ENCODE measurements at places on chromosomes 11 and 22.

DNA sequence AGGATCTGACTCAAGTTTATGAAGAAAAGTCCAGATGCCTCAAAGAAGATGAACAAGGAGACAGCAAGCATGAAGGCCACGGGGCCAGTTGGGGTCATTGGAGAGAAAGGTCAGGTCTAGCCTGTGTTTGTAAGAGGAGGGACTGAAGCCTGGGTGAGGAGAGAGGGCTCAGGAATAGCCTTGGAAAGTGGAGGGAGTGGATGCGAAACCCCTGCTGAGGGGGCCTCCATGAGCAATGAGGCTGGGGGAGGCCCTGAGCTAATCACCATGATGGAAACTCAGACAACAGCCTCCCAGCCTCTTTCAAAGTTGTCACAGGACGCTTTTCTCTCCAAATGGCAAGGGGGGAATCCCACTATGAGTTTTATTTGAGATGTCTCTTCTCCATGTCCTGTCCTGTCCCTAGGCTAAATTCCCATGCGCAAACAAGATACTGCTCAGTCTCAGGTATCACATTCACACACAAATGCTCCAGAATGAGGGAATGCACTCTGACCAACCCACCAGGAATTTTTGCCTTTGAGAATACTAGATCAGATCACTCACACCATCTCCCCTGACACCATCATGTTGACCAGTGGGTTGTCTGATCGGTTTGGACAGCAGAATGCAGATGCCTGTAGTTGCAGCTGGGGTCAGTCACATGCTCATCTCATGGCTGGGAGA lies 51.3 kb upstream of the TOP3B start:
- DNase-seq: no peak

DNA sequence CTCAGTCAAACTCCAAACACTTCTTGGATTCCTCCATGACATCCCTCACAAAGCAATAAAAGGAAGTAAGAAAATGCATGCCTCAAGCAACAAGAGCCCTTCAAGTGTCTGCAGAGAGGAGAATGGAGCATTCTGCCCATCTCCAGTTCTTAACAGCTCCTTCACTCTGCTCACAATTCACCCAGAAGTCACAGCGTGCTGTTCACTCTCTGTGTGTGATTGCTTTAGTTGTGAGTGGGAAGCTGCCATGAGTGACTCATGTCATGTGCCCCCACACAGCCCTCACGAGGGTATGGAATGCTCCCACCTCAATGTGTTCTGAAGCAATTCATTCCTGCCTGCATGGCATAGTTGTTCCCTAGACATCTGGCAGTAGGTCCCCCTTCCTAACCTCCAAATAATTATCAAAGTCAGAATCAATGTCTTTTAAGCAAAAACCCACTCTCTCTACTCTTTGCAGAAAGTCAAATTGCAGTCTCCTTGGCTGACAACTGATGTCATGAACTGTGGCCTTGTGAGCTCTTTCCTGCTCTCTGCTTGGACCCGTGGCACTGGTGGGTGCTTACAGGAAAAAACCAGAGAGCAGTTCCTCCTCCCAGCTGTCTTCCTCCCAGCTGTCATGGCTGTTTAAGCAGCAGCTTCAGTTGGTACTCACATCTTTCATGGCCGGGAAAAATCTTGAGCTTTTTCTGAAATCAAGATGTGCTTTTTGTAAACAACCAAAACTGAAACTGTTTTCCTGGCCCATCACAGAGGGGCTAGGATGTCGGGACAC lies 112.1 kb upstream of the SPON1 start:
- no peak for DNase-seq

DNA sequence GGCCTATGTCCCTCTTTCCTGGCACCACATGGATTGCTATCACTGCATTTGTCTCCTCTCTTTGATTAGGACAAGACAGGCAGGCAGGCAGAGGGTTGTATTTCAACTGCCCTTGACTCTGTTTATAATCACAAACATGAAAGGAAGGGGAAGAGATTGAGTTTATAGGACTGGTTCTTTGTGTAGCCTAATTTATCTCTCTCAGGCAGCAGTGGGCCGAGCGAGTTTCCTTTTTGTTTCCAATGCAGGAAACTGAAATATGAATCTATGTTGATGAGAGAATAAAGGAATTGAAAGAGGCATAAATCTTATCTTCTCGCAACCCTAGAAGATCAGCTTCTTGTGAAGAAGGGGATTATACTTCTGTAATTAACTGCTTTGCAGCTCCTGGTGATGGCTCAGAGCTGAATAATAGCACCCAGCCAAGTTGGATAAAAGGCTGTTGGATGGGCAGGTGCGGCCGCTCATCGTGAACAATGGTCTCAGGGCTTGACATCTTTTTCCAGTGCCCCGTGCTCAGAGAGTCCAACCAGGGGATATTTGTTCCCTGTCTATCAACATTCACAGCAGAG lies 80.6 kb upstream of the SYT13 start:
- no peak for DNase-seq

GRCh38 chr22:35910003-35910769 lies 118.4 kb downstream of the RBFOX2 start:
- DNase-seq: no peak

DNA sequence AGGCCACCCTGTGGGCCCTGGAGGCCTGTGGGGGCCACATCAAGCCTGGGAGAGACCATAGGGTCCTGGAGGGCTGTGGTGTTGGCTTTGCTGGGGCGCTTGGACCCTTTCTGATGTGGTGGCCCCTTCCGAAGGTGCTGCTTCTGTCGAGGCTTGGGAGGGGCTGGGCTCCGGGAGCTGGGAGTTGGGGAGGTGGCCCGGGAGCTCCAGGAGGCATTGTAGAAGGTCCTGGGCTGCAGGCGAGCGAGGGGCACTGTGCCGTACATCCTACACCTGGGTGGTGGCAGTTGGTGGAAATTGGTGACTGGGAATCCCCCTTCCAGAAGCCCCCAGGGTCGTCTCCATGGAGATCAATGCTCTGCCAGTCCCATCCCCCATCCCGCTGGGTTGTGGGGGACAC lies 2.6 kb downstream of the PLA2G3 start:
- no peak for DNase-seq

DNA sequence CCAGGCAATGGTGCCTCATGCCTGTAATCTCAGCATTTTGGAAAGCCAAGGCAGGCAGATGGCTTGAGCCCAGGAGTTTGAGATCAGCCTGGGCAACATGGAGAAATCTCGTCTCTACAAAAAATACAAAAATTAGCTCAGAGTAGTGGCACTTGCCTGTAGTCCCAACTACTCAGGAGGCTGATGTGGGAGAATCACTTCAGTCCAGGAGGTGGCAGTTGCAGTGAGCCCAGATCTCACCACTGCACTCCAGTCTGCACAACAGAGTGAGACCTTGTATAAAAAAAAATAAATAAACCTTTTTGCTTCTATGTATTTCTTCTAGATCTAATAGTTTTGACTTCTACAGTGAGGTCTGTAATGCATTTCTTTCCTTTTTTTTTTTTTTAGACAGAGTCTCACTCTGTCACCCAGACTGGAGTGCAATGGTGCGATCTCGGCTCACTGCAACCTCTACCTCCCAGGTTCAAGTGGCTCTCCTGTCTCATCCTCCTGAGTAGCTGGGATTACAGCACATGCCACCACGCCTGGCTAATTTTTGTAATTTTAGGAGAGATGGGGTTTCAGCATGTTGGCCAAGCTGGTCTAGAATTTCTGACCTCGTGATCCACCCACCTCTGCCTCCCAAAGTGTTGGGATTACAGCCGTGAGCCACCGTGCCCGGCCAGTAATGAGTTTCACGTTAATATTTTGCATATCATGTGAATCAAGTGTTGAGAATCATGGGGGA lies 18.1 kb upstream of the RDX start:
- no peak for DNase-seq

DNA sequence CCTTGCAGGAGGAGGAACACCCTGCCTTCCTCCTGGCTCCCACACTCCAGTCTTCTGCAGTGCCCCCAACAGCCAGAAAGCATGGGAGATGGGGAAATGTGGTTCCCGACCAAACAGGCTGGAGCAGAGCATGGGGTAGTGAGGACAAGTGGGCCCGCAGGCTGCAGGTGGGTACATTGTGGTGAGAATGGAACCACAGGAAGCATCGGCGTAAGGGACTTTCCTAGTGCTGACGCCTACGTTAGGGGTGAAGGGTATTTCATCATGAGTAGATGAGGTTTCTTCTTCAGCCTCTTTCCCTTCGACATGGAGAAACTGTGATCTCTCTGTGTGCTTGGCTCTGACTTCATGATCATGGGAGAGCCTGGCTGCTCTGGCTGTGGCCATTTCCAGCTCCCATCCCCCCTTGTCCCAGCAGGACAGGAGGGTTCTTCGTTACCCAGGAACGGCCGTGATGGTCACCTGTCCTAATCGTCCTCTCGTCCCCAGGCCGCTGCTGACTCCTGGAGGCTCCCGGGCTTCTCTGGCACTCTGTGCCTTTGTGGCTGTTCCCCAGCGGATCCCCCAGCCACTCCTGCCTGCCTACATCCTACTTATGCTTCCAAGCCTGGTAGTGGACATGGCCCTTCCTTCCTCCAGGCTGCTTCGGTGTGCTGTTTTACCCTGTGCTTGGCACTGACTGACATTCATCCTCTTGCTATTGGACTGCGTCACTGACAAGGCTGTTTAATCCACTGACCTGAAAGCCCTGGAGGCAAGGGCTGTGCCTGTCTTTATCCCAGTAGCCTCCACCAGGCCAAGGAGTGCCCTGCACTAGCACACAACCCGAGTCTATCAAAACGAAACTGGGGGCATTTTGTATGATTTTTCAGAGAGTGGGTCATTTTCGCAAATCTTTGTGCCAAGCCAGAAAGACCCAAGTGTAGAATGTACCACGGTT lies 65.2 kb upstream of the CECR2 start:
- peak; percentile 40 for DNase-seq

DNA sequence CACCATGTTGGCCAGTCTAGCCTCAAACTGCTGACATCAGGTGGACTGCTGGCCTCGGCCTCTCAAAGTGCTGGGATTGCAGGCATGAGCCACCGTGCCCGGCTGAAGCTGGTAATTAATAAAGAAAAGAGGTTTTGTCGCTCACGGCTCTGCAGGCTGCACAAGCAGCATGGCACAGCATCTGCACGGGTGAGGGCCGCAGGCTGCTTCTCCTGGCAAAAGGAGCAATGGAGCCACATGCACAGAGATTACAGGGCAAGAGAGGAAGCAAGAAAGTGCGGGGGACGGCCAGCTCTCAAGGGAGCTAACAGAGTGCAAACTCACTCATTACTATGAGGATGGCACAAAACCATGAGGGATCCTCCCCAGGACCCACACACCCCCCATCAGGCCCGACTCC lies 4.7 kb upstream of the PARVB start:
- no peak for DNase-seq

DNA sequence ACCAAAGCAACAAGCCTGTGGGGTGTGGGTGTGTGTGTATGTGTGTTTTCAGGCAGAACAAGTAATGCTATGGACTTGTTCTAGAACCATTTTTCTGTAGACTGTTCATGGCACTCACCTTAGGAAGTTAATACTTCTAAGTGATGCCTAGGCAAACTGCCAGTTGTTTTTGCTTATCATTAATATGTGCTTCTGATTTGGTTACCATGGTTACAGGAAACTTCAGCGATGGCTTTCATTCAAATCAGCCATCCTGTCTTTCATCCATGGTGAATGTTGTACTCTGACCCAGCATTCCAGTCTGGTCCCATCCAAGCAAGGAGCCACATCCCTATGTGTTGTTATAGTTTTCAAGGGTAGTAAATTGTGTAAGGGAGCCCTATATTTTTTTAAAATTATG lies 49.8 kb upstream of the ARHGAP20 start:
- DNase-seq: no peak

- DNase-seq: no peak
Measured at GRCh38 chr22:33299245-33299956, 241.2 kb upstream of the SYN3 start.

- no peak for DNase-seq
Measured at GRCh38 chr11:71336996-71337754, 84.8 kb upstream of the SHANK2 start.

DNA sequence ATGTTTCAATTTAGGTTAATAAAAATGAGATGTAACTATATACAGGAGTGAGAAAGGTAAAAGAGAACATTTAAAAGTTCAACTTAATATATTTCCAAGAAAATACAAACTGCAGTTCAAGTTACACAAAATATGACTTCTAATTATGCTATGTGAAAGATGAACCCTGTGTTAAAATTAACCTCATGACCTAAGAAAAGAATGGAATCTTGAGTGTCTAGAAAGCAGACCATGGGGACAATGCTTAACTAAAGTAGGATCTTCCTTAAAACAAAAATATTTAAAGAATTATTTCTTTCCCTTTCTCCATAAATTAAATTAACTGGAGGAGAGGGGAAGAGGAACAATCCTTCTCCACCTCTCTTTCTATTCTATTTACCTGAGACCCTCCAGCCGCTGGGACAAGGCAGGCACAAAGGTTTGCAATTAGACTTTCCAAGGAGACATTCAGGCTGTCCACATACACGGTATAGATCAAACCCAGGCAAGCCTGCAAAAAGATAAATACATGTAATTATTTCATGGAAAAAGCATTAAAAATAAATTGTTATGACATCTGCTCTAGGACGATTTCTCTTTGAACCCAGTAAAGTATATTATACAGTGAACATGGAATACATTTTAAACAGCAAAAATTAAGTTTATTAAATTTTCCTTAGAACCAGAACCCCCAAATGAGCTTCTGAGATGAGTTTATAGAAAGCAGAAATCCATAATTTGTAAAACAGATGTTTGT lies 264.5 kb downstream of the SBF2 start:
- DNase-seq: no peak

- DNase-seq: no peak
Measured at GRCh38 chr11:67373648-67374570, 511 bp upstream of the CLCF1 start.

- no peak for DNase-seq
Measured at GRCh38 chr11:85875505-85875904, 20.3 kb downstream of the CCDC83 start.

GRCh38 chr11:122426073-122426472 lies 229.4 kb upstream of the UBASH3B start:
- no peak for DNase-seq

DNA sequence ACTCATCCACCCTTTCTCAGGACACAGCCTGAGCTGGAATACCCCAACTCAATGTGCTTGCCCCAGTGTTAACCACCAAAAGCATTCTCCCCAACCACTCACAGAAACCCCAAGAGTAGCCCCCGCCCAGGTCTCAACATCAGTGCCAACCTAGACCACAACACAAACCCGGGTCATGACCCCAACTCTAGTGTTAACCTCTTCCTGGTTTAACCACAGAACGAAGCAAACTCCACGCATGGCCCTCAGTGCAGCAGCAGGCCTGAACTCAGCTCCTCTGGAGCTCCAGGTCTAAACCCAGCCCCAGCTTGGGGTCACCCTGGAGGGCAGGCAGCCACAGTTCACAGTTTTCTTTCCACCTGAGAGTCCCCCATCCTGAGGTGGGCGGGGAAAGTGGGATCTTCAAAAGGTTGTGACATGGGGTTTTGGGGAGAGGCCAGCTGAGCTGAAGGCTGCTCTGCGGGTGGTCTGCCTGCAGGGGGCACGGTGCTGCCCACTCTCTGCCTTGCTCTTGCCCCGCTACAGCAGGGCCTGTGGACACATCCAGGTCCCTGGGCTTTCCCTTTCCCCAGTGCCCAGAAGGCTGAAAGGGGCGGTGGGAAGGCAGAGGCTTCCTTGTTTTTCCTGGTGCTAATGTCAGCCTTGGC lies 37.9 kb downstream of the NECTIN1 start:
- DNase-seq: no peak
